CD4-positive, alpha-beta memory T cell (primary cell): ENCODE measurements at places on chromosomes 1 and 21. TPM values are rescaled to one million over a fixed set of nuclear protein-coding genes. Genes with fewer than 3 reads are reported as not detected.
A peak's percentile ranks its signal among the peaks of the same experiment; 100 is the strongest.

Gene ANXA9
- 0.23 TPM for polyA plus RNA-seq

Gene OR2T33
- not detected for polyA plus RNA-seq

Gene SLC22A15
- polyA plus RNA-seq: not detected

Gene SLC44A5
- polyA plus RNA-seq: 1.0 TPM

Gene VHLL
- not detected for polyA plus RNA-seq

- no peak for DNase-seq
Measured at GRCh38 chr1:153549741-153550397, 811 bp upstream of the S100A3 start.

DNA sequence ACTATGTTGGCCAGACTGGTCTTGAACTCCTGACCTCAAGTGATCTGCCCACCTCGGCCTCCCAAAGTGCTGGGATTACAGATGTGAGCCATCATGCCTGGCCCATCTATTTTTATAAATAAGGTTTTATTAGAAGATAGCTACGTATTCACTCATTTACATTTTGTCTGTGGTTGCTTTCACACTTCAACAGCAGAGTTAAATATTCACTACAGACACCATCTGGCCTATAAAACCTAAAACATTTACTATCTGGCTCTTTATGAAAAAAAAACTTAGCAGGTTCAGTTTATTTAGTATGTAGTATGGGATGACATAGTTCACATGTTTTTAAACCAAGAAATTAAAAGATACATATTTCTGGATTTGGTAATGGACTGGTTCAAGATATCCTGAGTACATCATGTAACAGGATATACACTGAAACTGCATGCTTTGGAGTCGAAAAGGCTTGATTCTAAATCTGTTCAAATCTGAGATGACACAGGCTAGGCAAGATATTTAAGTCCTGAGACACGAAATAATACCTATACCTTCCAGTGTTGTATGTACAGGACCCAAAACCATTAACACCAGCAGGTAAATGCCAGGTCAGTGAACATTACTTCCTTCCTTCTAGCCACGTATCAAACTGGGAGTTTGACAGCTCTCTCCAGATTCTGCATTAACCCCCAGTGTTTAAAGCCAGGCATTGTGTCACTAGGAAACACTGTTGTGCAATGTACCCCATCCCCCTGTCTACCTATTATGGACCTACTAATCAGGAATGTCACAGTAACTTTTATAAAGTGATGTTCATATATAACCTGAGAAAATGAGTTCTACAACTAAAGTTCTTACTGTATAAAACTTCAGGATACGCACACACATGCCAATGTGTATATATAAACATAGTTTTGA is 54.3 kb upstream of the SDC3 start:
- no peak for DNase-seq

DNA sequence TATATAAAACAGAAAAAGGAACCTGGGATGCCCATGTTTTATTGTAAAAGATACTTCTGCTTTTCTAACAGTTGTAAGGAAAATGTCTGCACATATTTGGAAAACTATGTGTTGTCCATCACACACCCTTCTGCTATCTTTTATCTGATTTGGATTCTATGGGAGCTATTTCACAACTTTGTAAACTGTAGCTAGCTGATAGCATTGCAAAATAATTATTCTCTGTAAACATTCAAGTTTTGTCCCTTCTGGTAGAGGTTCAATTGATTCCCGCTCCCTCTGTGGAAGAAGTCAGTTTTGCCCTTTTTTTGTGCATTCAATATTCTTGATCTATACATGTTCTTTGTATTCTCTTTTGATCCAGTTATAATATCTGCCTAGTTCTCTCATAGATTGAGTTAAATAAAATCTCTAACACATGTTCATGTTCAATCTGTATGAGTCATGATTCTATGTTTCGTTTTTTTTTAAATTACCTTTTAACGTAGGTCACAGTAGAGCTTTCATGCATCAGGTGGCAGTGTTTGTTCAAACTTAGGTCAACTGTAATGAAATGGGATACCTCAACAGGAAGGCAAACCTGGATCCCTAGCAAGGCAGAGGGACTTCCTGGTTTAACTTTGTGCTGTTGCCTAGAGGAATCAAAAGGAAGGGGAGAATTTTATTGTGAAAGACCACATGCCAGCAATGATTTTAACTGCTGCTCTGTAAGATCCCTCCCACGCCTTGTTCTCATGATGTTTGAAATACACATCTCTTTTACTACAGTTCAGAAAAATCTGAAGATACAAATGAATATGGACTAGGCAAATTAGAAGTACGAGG is 26.0 kb upstream of the BCL9 start:
- DNase-seq: peak; percentile 9
